Fibroblast of skin of left quadriceps (primary cell): ENCODE measurements at places on chromosomes 6 and 20.

- no peak for DNase-seq
Observed at GRCh38 chr20:19456595-19457395, 244.4 kb downstream of the SLC24A3 start.

- peak; percentile 35 for DNase-seq
Observed at GRCh38 chr6:4687989-4688947, 87.9 kb upstream of the CDYL start.

DNA sequence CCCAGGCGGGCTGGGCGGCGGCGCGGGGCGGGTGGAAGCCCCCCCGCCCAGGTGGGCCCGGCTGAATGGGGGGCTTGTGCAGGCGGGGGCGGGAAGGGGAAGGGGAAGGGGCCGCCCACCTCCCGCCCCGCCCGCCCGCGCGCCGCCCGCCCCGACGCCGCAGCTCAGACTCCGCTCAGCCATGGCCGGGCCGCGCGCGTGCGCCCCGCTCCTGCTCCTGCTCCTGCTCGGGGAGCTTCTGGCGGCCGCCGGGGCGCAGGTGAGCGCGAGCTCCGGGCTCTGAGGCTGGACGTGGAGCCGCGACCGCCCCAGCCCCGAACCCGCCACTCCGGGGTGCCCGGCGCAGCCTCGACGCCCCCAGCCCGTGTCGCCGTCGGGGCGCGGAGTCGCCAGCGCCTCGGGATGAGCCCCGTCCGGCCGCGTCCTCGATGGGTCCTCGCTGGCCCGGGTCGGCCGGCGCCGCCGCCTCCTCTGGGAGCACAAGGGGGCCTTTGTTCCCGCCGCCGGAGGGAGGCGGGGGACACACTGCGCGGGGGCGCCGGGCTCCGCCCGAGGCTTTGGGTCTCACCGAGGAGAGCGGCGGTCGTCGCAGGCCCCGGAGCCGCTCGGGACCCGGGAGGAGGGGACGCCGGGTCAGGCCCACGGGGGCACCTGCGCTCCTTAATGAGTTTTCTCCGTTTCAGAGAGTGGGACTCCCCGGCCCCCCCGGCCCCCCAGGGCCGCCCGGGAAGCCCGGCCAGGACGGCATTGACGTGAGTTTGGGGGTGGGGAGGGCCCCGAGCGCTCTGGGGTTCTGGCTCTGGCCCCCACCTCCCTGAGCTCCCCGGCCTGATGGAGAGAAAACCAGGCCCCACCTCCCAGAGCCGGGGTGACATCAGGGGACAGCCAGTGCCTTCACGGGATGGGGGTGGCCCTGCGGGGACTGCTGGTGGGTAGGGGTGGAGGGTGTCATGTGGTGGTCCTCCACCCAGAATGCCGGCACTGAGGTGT lies at the start of gene COL9A3:
Gene COL9A3, plus strand, starts transcription at position 167 of the 990 bp plus-strand sequence. Its CDS starts 15 bp downstream, at position 182.
- DNase-seq: no peak

DNA sequence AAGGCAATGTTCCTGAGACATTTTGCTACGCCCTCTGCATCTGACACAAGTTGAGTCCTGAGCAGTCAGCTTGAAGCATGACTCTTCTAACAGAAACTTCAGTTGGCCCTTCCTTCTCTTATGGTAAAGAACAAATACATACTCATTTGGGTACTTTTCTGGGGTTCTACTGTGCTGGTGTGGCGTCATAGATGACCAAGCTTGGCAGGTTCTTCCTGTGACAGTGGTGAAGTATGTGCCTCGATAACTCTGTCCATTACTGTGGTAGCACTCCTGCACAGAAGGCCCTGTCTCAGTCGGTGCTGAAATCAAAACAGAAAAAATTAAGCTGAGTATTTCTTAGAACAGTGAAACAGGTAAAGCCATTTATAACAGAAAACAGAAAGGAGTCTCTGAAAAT lies 152.5 kb downstream of the SLC22A3 start:
- no peak for DNase-seq

- no peak for DNase-seq
Observed at GRCh38 chr20:10319855-10320254, 101.2 kb downstream of the SNAP25 start.

GRCh38 chr6:105526225-105526872 lies 123.5 kb upstream of the PREP start:
- no peak for DNase-seq

DNA sequence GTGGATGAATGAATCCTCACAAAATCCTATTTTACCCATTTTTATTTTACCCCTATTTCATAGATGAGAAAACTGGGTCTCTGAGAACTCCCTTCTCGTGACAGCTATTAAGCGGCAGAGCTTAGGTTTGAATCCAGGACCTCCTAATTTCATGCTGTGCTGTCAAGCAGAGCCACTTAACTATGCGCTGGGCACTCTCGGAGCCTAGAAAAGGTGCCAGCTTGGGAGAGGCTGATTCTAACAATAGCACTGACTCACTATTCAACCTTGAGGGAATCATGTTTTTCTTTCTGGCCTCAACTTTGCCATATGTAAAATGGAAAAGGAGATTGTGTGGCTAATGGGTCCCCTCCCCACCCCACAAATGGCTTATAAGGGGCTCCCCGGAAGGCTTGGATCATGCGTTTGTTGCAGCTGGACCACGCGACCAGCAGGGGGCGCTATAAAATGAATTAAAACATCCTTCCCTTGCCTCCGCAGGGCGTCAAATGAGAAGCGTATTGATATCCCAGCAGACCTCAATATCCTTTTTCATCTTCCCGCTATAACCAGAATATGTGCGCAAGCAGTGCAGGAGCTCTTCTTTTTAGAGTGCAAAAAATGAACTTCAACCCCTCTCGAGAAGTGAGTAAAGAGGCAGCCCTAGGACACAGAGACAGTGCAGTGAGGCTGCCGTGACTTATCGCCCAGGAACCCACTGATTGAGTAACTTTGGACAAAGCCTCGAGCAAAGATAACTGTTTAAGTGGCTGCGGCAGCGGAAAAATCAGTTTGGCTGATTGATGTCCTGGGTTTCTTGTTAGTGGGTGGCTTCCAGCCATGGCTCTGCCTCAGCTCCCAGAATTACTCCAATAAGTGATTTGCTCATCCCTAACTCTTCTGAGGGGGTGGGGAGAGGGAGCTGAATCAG lies 12.8 kb upstream of the PDYN start:
- peak; percentile 6 for DNase-seq

GRCh38 chr20:49433333-49433732 lies 49.1 kb downstream of the KCNB1 start:
- DNase-seq: no peak

GRCh38 chr20:4844751-4845465 lies 123.2 kb downstream of the PRND start:
- DNase-seq: no peak

DNA sequence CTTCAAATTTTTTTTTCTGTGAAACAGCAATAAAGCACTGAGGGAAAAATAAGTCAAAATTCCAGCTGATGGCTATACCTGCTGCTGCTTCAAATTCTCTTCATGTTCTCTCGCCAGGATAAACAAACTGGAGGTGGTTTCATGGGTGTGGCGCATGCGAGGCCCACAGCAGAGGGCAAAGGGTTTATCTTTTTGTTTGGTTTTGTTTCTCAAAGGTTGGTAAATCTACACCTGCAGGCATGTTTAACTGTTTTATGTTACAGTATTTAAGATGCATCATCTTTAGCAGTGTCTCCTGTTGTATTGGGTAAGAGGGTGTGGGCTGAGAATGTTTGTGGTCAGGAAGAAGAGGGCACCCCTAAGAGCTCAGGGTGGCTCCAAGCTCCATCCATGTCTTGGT lies 342.2 kb downstream of the CDH26 start:
- DNase-seq: no peak

DNA sequence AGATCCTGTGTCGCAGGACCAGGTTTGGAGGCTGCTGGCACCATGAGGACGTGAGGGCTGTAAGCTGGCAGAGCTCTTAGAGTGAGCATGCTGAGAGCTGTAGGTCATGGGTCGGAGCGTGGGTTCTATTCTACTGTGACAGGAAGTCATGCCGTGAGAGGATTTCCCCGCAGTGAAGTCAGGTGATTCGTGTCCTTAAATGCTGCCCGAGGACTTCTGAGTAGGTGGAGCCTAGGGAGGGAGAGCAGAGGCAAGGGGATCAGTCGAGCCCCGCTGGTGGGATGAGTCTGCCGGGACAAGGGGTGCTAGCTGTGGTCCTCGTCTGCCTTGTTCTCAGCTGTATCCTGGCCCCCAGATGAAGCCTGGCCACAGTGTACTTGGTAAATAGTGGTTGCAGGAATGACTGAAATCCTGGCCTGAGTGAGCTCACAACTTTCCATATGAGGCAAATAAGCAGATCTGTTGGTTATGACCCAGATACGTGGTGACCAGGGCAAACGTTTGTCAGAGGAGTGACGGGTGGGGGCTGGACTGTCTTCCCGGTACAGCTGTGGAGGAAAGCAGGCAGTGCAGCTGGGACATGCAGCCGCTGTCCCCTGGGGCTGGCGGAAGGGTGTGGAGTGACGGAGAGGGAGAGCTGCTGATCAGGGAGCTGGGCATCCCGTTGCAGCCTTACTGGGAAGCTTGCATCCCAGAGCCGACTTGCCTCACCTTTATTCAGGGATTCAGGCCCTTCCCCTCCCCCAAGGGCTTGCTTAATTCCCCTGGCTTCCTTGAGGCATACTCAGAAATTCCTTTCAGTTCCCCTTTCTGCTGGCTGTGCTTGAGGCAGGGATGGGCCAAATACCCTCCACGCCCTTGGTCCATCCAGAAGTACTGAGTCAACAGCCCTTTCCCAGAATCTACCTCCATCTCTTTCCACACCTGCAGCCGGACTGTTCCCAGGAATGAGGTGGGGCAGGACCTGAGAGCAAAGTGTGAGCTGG lies 250.9 kb upstream of the RREB1 start:
- DNase-seq: no peak

GRCh38 chr20:34445177-34446065 lies 70.8 kb upstream of the DYNLRB1 start:
- DNase-seq: no peak

DNA sequence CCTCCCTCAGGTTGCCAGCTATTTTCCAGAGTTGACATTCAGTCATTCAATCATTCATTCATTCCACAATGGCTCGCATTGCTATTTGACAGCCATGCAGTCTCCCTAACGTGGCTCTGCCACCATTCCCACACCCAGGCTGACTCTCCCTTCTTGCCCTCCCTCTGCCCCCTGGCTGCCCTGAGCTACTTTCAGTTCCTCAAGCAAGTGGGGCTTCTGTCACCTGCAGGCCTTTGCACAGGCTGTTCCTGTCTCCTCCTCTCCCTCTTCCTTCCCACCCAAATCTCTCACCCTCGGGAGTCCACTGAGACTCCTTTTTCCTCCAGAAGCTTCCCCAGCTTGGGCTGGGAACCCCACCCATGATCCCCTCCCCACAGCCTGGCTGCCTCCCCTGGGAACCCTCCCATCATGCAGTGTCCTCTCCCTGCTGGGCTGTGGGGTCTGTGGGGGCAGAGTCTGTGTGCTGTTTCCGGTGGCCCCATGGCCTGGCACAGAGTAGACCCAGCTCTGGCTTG lies 2.6 kb downstream of the PACSIN1 start:
- no peak for DNase-seq

DNA sequence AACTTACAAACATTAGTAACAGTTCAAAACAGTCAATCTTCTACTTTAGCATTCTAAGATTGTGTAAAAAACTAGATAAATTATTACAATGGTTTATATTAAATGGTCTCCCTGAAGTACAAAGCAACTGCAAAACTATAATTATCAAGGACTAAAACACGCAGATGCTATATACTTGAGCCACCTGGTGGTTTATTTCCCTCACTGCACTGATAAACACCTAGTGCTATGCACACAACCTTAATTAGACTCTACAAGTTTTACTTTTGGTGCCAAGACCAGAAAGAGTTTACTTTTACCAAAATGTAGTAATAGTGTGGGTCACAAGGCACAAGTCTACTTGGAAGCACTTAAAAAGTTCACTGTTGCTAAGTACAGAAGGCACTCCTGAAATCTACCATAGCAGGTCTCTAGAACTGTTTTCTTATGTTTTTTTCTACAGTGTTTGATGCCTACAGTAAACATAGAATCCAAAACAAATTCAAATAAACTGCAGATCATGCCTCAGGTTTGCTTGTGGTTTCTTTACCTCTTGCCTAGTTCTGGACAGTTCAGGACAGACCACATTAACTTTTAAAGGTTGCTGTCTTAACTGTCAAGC lies 49.2 kb downstream of the GMDS start:
- peak; percentile 15 for DNase-seq

DNA sequence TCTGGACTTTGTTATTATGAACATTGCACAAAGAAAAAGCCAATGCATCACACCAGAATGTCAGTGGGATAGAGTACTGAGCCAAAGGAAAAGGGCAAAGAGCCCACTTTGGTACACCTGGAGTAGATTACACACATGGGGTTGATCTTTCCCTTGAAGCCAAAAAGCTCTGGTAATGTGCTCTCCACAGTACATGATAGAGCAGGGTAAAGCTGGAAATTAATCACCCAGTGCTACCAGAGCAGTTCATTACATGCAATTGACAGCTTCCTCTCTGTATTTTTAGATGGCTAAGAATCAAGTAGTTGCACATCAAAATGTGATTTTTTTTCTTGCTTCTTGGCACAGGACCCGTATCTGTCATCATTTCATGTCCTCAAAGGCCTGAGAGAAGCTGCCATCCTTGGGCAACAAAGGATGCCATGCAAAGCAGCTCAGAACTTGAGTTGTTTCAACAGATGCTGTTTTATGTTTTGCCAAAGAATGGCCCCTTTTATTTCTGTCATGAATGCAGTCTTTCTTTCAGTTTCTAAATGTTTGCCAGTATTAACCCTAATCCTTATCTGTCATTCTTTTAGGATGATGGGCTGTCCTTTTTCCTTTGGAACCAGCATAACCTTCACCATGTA lies 88.1 kb downstream of the HDGFL1 start:
- DNase-seq: no peak

GRCh38 chr6:40349901-40350746 lies 237.0 kb downstream of the LRFN2 start:
- no peak for DNase-seq

- no peak for DNase-seq
Observed at GRCh38 chr6:151154418-151154817, 85.3 kb upstream of the AKAP12 start.

DNA sequence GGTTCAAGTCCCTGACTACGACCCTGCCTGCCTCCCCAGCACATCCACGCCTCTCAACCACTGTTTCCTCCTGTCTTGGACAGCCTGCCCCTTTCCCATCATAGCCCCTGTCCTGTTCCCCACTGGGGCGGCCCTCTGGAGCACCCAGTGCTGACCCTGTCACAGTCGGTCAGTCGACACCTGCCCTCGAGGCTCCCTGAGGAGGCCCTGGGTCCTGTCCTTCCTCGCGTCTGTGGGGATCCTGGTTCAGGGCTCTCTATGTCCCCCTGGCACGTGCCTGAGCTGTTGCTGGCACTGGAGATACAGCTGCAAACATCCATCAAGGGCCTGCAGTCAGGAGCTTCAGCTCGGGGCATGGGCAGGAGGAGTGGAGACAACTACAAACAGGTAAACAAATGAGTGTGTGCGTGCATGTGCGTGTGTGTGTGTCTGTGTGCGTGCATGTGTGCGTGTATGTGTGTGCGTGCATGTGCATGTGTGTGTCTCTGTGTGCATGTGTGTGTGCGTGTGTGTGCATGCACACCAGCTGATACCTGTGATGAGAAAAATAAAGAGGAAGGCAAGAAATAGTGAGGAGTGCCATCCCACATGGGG lies 132.8 kb downstream of the PHACTR3 start:
- DNase-seq: no peak

GRCh38 chr6:125507987-125508655 lies 206.4 kb upstream of the HDDC2 start:
- DNase-seq: peak; percentile 30
